ENCODE measurements at places on chromosomes 7 and 10. TPM values are rescaled to one million over a fixed set of nuclear protein-coding genes. Genes with fewer than 3 reads are reported as not detected.

GRCh38 chr7:3415861-3416312 is 114.8 kb downstream of the SDK1 start:
- no peak for DNase-seq
- no peak overlapping the region for H3K27ac ChIP-seq
- no peak overlapping the region for H3K4me3 ChIP-seq
- H3K4me1 ChIP-seq = no peaks in the 10 kb centered on the region
- no peaks in the 10 kb centered on the region for H3K36me3 ChIP-seq

DNA sequence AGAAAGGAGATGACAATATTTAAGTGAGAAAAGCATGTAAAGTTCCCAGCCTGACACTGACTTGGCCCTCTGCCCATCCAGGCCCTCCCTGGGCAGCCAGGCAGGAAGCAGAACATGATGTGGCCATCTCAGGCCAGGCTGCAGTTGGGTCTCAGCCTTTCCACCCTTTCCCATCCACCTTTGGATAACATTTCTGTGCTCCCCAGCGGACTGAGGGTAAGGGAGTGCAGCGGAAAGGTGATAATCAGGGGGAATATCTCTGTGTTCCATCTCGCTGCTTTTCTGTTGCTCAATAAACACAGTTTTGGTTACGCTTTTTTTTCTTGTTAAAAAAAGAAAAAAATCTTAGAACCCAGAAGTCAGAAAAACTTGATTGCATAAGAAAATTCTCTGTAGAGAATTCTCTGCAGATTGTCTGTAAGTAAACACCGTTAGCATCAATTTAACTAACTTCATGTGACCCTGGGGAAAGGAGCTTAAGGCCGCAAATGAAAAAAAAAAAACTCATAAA is 37.2 kb upstream of the TARP start:
- H3K27me3 ChIP-seq = no peaks in the 10 kb centered on the region
- H3K36me3 ChIP-seq = no peaks in the 10 kb centered on the region
- no peak for DNase-seq
- H3K27ac ChIP-seq = no peak overlapping the region
- no peaks in the 10 kb centered on the region for H3K4me1 ChIP-seq

GRCh38 chr10:23338155-23338828 is 6.3 kb downstream of the C10orf67 start:
- H3K4me3 ChIP-seq = no peak overlapping the region
- H3K36me3 ChIP-seq = no peaks in the 10 kb centered on the region
- no peak for DNase-seq

VGF gene
- not detected for total RNA-seq

DNA sequence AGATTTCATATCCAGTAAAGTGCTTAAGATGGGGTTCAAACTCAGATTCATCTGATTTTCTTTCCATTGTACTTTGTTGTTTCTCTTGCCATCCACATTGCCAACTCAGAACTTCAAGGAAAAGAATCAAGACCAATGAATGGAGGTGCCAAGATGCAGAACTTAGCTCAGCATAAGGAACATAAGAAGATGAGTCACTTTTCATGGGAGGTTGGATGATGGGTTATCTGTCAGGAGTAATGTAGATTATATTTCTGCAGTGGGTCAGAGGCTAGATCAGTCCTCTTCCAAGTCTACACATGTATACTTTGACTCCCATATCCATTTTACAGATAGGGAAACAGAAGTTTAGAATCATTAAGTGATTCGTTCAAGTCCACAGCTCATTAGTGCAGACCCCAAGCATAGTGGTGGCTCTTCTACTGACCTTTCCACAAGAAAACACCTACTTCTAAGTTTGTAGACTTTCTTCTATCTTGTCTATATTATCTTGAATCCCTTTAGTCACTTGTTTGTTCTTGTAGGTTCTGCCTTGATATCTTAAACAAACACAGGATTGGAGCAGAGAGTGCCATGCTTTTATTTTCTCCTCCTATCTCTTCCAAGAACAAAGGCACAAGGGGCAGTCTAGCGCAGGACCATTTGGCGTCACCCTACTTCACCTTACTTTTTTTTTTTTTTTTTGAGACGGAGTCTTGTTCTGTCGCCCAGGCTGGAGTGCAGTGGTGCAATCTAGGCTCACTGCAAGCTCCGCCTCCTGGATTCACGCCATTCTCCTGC is 14.0 kb upstream of the ADD3 start:
- no peak for DNase-seq
- peaks cover 40% of the 10 kb centered on the region for H3K4me1 ChIP-seq

DNA sequence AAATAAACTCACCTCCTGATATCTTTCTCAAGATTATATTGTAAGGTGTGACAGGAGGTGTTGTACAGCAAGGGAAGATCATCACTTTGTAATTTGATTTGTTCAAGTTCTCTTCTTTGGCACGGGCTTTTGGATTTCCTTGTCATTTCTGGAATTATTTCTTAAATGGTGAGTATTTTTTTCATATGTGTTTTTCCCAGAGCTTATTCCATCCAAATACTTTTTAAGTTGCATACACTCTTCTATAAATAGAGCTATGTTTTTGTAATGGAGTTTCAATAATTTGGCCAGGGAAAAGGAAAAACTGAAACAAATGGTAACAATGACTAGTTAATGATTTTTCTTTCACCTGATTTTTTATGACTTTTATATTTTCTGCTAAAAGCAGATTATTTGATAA is 92.5 kb downstream of the CFAP58 start:
- peaks cover 4% of the 10 kb centered on the region for H3K27me3 ChIP-seq
- H3K27ac ChIP-seq = no peak overlapping the region
- no peak for DNase-seq

PCLO gene
- total RNA-seq = 1.3 TPM

GRCh38 chr7:78953726-78954363 is 499.6 kb downstream of the MAGI2 start:
- DNase-seq = no peak
- peaks cover 3% of the 10 kb centered on the region for H3K27me3 ChIP-seq
- no peaks in the 10 kb centered on the region for H3K36me3 ChIP-seq
- H3K4me1 ChIP-seq = peaks cover 8% of the 10 kb centered on the region

DNA sequence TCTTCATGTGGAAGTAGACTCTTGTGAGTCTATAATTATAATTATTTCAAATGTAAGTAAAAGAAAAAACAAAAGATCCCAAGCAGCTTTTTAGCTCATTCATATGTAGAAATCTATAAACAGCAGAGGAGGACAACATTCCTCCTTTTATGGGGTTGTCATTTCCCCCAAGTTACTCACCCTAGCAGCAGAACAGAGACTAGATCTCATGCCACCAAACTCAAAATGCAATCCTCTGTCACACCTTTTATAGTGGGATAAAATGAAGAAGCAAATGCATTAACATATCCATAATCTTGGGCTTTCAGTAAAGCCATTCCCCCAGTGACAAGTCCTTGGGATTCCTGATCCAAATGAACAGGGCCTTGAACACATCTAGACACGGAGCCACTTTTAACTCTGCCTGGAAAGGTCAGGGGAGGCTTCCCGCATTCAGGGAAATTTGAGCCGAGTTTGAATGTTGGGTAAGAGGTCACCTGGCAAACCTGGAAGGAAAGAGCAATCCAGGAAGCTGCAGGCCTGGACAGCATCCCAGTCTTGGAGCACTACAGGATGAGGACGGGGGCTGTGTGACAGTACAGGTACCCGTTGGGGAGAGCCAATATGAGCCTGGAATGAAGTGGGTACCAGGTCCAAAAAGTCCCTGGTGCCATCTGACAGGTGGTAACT is 76.4 kb downstream of the DOCK4 start:
- no peaks in the 10 kb centered on the region for H3K27me3 ChIP-seq
- H3K36me3 ChIP-seq = no peaks in the 10 kb centered on the region

- H3K36me3 ChIP-seq = peaks cover 11% of the 10 kb centered on the region
- peak; percentile 82 for DNase-seq
- no peak overlapping the region for H3K27ac ChIP-seq
- H3K4me1 ChIP-seq = peaks cover 14% of the 10 kb centered on the region
- no peak overlapping the region for H3K4me3 ChIP-seq
Measured at GRCh38 chr7:66558201-66558641, 70.5 kb upstream of the KCTD7 start.

- peak overlapping the region; percentile 74 for H3K27ac ChIP-seq
- H3K27me3 ChIP-seq = no peaks in the 10 kb centered on the region
- peaks cover 6% of the 10 kb centered on the region for H3K36me3 ChIP-seq
Measured at GRCh38 chr10:19819419-19820033, 3.3 kb downstream of the PLXDC2 start.

DNA sequence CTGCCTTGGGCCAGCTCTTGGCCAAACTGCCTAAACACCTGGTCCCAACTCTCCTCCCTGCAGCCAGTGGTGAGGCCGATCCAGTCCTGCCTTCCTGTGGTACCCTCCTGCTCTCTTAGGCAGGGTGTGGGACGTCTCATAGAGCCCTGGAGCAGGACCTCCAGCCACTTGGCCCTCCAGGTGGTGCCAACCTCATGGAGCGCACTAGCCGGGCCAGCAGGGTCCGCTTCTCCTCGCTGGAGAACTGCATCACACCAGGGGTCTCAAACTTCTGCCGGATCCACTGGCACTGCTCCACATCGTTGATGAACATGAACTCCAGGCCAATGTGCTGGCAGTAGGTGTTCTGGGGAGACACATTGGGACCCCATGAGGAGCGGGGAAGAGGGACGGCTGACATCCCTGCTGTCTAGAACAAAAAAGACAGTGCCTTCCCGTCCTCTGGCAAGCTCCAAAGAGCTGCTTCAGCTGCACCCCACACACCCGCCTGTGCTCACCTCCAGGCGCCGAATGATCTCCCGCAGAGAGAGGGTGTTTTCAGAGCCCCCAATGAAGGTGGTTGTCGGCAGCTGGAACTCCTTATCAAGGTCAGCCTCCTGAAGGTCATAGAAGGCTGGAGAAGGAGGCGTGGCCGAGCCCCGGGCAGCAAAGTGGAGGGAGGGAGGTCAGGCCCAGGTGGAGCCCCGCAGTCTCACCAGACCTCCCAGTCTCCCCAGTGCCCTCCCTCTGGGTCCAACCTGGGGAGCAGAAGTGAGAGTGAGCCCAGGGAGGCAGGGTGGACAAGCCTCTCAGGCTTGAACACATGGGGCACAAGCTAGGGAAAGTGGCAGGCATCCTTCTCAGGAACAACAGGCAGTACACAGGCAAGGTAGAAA is 10.2 kb downstream of the OGDHL start:
- no peaks in the 10 kb centered on the region for H3K4me1 ChIP-seq
- H3K4me3 ChIP-seq = no peak overlapping the region
- no peak for DNase-seq
- no peaks in the 10 kb centered on the region for H3K36me3 ChIP-seq
- peaks cover 14% of the 10 kb centered on the region for H3K27me3 ChIP-seq
- H3K27ac ChIP-seq = no peak overlapping the region

GRCh38 chr7:139829025-139829774 is at the start of gene TBXAS1:
Gene TBXAS1 (plus strand): TSS chr7:139829264. CDS start chr7:139829391, 127 bp downstream.
- H3K27ac ChIP-seq = peak within 1 kb of the TSS; percentile 87
- H3K4me1 ChIP-seq = peaks cover 45% of the 10 kb centered on the region
- peak within 1 kb of the TSS; percentile 3 for H3K4me3 ChIP-seq
- H3K27me3 ChIP-seq = no peaks in the 10 kb centered on the region
- peaks cover 5% of the 10 kb centered on the region for H3K36me3 ChIP-seq

DNA sequence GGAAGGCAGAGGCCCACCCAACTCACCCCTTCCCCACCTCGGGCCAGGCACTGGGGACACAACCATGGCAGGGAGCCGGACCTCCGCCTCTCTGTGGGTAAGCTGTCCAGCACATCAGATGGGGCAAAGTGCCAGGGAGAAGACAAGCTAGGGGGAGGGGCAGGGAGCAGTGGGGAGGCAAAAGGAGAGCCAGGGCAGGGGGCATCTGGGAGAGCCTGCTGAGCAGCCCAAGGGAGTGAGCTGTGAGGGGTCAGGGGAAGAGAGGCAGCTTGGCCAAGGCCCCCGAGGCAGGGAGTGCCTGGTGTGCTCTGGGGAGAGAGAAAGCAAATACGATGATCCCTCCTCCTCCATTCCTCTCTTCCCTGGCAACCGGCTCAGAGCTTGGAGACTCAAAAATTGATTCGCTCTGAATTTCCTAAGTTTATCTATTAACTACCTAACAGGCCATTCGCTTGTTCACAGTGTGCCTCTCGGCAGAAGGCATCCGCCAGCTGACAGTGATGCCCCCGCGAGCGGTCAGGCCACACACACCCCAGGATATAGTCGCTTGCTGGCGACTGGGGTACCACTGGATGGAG is 4.5 kb downstream of the CAMK2B start:
- no peak for DNase-seq
- peaks cover 23% of the 10 kb centered on the region for H3K27me3 ChIP-seq
- H3K4me1 ChIP-seq = peaks cover 5% of the 10 kb centered on the region

DNA sequence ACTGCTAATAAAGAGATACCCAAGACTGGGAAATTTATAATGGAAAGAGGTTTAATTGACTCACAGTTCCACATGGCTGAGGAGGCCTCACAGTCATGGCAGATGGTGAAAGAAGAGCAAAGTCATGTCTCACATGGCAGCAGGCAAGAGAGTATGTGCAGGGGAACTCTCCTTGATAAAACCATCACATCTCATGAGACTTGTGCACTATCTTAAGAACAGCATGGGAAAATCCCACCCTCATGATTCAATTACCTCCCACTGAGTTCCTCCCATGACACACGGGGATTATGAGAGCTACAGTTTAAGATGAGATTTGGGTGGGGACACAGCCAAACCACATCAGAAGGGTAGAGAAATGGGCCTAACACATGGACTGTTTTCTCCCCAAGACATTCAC is 156.3 kb downstream of the CCDC71L start:
- DNase-seq = no peak
- H3K27ac ChIP-seq = no peak overlapping the region
- H3K4me3 ChIP-seq = no peak overlapping the region
- H3K4me1 ChIP-seq = peaks cover 5% of the 10 kb centered on the region

DNA sequence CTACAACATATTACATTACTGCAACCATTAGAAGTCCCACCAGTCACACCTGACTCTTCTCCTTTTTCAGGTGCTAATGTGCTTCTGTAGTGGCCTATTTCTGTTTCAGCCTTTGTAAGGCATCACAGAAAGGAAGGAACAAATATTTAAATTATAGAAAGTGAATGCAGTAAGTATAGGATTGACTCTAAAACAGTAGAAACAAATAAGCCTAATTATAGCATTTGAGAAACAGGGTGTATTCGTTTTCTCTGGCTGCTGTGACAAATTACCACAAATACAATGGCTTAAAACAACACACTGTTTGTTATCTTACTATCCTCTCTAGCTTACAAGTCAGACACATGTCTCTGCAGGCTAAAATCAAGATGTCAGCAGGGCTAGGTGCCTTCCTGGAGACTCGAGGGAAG is 69.4 kb downstream of the CCSER2 start:
- H3K36me3 ChIP-seq = peaks cover 1% of the 10 kb centered on the region
- H3K27me3 ChIP-seq = no peaks in the 10 kb centered on the region
- H3K27ac ChIP-seq = peak overlapping the region; percentile 47
- DNase-seq = no peak
- no peak overlapping the region for H3K4me3 ChIP-seq
- peaks cover 7% of the 10 kb centered on the region for H3K4me1 ChIP-seq

HGF gene
- total RNA-seq = 3.4 TPM

DNA sequence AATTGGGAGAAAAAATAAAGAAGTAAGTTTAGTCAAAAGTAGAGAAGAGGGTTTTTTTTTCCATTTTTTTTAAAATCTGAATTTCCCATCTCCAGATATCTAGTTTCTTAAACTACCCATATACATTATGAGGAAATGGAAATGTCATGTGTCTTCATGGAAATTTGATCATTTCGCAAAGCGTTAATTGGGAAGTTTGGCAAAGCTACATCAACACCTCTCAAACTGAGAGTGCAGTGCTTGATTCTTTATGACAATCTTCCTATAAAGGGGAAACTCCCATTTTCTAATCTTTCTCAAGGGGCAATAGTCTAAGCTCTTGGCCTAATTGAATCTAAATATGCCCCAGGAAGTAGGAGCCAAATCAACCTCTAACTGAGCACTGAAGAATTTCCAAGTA is 110.4 kb upstream of the INHBA start:
- H3K27me3 ChIP-seq = no peaks in the 10 kb centered on the region
- H3K36me3 ChIP-seq = peaks cover 2% of the 10 kb centered on the region
- H3K4me3 ChIP-seq = no peak overlapping the region
- H3K4me1 ChIP-seq = peaks cover 18% of the 10 kb centered on the region

GRCh38 chr7:112422842-112423496 is 27.3 kb upstream of the IFRD1 start:
- peak overlapping the region; percentile 15 for H3K27ac ChIP-seq
- no peak overlapping the region for H3K4me3 ChIP-seq
- H3K36me3 ChIP-seq = no peaks in the 10 kb centered on the region
- DNase-seq = peak; percentile 94
